ENCODE measurements at places on chromosomes 2 and 18. TPM values are rescaled to one million over a fixed set of nuclear protein-coding genes. Genes with fewer than 3 reads are reported as not detected.

The KCNIP3 gene
- total RNA-seq = not detected

The TEKT4 gene
- total RNA-seq = 0.27 TPM

The ZFP36L2 gene
- 92.3 TPM for total RNA-seq

The UGT1A3 gene
- not detected for total RNA-seq

The REG3G gene
- total RNA-seq = not detected

The ATP6V1B1 gene
- total RNA-seq = not detected

The DNAJC5G gene
- not detected for total RNA-seq

The EFHD1 gene
- total RNA-seq = 0.13 TPM

The MYO7B gene
- 0.10 TPM for total RNA-seq

The GFPT1 gene
- total RNA-seq = 52.3 TPM

The DAPL1 gene
- not detected for total RNA-seq

GRCh38 chr2:85976106-85976920 is 87.5 kb upstream of the ST3GAL5 start:
- no peak for DNase-seq

- DNase-seq = no peak
These were observed 75.5 kb upstream of the CCDC68 start for GRCh38 chr18:55034742-55035141.

GRCh38 chr18:29608982-29609381 is 1432.1 kb upstream of the CDH2 start:
- no peak for DNase-seq

- DNase-seq = no peak
These were observed 1.3 kb upstream of the GREB1 start for GRCh38 chr2:11532416-11533055.

GRCh38 chr2:26314243-26314642 is 31.7 kb upstream of the SELENOI start:
- no peak for DNase-seq

GRCh38 chr18:60209042-60209441 is 163.5 kb downstream of the MC4R start:
- no peak for DNase-seq

DNA sequence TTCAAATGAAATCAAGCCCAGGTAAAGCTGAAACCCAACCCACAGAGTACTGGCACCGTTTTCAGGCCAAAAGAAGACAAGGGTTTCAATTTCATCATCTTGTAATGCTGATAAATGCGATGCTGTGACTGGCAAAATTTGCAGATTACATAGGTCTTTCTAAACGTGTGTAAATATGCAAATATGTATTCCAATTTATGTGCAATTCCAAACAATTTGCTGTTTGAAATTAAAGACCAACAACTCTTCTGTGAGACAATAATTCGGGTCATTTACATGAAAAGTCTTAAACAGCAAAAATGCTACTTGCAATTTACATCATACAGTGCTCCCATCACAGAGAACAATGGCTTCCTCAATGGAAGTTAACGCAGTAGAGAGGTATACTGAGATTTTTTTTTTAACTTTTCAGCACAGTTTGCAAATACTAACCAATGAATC is 2.8 kb upstream of the ZNF532 start:
- no peak for DNase-seq

DNA sequence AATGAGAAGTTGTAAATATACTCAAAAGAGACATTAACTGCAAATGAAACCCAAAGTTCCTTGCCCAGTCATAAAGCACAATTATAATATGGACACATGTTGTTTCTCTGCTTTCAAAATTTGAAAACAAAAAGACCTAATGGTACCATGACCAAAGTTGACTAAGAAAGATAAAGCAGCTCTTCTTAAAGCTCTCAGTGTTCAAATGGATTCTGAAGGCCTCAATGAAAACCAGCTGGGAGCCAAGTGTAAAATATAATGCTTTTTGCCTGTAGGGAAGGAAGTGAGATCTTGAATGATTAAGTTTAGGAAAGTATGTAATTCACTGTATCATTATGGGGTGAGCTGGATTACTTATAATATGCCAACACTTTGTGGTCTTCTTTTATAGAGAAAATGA is 178.6 kb downstream of the SATB2 start:
- no peak for DNase-seq

DNA sequence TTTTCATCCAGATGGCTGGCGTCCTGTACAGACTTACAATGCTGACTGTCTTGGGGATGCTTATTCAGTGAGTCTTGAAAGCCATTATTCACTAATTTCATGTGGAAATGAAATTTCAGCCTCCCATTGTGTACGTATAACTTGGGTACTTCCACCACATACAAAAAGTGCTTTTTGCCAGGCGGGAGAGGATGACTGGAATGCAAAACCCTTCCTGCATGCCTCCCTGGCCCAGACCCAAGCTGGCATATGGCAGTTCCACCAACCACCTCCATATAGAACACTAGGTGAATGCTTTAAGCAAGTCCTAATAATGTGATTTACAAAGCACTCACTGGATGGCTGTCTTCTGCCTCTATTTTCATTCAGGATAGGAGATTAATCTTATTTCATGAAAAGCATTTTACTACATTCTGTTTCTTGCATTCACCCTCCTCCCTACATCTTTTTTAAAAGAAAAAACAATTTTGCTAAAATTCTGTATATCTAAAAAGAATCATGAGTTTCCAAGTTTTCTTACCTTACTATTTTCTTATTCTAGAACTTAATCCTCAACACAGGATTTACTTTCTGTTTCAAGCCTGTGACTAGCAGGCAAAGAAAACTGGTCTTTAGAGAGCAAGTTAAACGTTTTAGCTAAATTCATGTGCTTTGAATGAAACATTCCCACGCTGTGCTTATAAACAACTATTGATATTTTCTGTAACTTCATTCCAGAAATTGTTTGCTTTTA is 327.6 kb downstream of the NCKAP5 start:
- no peak for DNase-seq

- DNase-seq = no peak
These were observed 580.6 kb upstream of the VRK2 start for GRCh38 chr2:57465967-57466366.

DNA sequence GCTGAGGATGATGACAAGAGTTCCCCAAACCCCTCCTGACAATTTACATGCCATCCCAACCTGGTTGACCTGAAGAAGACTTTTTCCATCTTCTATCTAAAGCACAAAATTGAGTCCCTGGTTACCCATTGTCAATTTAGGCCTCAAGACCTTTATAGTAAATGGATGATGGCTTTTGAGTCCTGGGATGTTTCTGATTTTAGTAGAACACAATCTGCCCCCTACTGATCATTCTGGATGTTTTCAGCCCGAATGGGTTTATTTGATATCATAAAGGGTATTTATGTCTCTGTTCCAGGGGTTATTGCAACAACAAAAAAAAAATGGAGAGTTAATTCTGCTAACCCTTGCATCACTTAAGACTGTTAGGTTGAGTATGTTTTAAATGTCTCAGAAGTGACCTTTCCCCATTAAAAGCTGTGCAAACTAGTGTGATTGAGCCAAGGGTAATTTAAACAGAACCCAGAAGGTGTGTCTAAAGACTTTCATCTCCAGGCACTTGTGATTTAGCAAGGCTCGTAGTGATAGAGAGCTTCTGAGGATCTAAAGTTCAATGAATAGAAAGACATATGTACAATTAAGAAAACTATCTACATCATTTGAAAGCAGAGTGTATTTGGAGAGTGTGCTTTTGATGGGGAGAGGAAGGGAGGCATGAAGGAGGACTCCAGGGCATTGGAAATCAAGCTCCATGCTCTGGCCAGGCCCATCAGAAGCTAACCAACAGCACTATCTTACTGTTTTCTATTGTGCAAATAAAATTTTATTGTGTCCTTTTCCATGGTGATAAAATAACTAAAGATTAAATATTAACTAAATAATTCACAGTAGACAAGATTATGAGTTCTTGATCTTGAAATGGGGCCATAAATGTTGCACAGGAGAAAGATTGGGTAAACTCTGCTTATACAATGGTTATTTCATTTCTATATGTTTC is 96.6 kb upstream of the NOSTRIN start:
- DNase-seq = no peak

- DNase-seq = no peak
These were observed 1.3 kb downstream of the IGFBP2 start for GRCh38 chr2:216634370-216635148.

- DNase-seq = no peak
These were observed 564.7 kb upstream of the SLC39A10 start for GRCh38 chr2:195092341-195092740.

DNA sequence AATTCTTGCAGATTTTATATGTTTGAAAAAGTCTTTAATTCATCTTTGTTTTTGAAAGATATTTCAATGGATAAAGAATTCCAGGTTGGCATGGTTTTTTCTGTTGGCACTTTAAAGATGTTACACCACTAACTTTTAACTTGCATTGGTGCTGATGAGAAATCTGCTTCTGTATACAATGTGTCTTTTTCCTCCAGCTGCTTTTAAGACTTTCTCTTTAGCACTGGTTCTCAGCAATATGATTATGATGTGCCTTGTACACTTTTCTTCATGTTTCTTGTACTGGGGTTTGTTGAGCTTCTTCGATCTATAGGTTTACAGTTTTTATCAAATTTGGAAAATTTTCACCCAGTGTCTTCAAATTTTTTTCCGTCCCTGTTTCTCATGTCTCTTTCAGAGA is 29.2 kb downstream of the PECR start:
- no peak for DNase-seq

DNA sequence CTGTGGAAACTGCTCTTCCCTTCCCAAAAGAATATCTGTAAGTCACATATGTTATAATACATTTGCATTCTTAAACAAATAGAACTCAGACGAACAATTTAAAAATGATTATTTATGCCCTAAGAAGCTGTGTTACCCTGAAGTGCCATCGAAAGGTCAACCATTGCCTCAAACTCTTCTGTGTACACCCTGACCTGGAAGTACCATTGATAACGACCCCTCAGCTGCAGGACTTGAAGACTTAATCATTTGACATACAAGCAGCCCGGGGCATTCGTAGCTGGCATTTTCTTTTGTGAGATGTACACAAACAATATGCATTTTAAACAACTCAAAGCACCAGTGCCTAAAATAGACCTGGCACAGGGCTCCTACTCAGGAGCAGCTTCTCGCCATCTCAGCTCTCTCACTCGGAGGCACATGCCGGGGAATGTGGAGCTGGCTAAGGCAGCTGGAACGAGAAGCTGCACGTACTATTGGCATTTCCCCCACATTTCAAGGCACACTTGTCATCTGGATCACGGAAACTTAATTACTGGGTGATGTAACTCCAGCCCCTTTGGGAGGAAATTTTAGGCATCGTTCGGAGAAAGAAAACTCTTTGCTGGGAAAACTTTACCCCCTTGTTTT is 170.0 kb upstream of the GALNT5 start:
- no peak for DNase-seq

- no peak for DNase-seq
These were observed 881.0 kb downstream of the CPS1 start for GRCh38 chr2:211437396-211437795.

DNA sequence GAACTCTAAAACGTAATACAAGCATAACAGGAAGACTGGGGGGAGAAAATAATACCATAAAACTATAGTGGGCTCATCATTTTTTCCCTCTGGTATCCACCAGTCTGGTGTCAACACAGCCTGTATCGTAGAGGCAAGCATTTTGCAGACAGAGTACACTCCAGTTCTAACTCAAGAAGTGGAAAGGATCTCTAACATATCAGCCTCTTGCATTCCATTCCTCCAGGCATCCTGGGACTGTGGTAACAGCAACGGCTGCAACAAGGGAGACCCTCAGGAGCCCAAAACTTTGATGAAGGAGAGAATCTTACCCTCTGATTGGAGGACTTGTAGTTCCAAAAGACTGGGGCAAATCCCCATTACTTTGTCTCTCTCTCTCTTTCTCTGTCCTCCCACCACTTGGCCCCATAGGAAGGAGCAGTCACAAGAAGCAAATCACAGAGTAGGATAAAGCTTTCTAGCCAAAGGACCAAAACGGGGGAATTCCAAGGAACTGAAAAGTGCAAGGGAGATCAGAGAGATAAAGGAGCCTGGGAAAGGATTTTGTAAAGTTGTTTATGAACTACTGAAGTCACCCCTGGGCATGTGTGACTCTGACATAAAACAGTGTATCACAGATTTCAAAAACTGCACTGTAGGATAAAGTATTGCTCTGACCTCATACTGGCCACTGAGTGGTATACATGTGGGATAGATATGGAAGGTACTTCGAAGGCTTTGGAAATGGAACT is 11.9 kb downstream of the FRZB start:
- DNase-seq = no peak

- no peak for DNase-seq
These were observed 55.1 kb upstream of the AQP4 start for GRCh38 chr18:26920644-26921043.
